GM10248 (cell line): ENCODE measurements at places on chromosomes 7 and 10.

DNA sequence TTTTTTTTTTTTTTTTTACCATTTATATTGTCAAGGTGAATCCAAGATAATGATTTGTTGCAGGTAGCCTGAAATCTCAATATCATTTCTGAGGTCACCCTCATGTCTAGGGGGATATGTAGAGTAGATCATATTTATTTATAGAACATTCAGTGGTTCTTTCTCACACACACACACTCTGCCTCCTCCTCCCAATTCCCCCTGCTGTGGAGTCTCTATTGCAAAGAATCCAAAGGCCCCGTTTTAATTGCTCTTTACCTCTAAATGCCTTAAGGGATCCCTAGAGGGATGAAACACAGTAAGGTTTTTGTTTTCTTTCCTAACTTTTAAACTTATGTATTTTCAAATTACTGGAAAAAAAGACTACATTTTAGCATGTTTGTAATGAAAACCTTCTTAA, 170.0 kb downstream of the PRKG1 start:
- DNase-seq: no peak

DNA sequence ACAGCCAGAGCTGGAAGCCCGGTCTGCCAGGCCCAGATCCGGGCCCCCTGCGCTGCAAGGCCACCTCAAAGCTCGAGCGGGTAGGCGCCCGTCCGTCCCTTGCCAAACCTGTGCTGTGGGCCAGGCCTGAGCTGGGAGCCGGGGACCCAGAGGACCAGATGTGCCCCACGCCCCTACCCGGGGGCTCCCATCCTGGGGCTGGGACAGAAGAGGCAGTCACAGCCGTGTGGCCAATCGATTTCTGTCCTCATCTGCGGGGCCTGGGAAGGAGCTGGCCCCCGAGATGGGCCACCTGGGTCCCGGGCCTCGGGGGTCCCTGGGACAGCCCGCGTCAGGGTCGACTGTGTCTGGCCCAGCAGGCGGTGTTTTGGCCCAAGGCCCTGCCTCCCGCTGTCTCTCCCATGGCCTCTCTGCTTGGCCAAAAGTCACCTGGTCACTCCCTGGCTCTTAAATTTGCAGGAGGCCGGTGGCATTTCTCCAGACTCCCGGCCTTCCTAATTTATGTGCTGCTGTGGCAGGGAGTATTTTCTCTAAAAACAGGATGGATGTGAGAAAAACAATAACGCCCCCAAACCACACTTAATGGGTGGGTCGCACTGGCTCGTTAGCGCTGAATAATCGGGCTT, 63.8 kb downstream of the UNCX start:
- DNase-seq: no peak

- no peak for DNase-seq
Observed at GRCh38 chr10:119368581-119368980, 161.2 kb downstream of the GRK5 start.

DNA sequence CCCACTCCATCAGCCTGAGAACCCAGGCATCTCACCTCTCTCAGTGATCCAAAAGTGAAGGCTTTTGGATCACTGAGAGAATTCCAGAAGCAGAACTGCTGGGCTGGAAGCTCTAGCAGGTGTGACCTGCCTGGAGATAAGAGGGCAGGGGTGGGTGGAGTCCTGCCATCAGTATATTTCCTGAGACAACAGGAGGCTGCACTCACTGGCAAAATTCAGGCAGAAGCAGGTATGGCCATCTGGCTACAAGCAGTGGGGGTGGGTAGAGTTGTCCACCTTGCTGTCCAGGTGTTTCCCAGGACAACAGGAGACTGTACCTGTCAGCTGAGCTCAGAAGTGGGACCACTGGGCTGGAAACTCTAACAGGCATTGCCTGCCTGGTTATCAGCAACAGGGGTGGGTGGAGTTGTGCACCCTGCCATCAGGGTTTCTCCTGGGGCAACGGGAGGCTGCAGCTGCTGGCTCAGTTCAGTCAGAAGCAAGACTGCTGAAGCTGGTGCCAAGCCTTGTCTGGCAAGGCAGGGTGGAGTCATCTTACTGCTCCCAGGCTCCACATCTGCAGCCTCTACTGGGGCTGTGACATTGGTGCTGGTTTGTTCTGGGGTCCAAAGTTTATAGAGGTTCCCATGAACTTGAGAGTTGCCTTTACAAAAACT, 47.2 kb upstream of the SFTPD start:
- no peak for DNase-seq

DNA sequence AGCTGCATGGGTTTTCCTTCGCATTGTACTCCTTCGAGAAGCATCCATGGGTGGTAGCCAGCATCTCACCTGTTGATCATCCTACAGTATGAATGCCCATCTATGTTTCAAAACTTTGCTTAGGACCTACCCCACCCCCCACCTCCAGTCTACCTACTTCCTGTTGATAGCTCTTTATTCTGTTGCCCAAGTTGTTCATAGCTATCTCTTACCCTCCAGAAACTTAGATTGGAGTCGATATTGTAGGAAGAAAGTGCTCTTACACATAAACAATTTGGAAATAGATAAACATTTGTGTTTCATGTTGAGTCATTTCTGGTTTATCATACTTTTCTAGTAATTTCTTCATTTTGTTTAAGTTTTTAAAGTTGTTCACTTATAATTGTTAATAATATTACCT, 90.1 kb downstream of the FAS start:
- DNase-seq: no peak

DNA sequence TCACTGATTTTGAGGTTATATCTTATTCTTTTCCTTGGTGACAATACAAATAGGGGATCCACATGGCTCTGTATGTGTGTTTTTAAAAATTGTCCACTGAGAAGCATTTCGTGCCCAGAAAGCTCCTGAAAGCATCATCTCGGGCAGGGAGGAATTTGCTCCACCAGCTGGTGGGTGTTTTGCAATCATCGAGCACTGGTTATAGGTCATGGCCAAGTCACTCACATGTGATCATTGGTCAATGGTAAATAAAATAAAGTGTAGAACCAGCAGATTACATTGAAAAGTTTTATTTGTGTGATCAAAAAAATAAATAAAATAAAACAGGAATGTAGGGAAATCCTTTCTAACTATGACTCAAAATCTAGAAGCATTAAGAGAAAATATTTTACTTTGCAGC, 23.0 kb upstream of the SNX13 start:
- no peak for DNase-seq

GRCh38 chr10:29853913-29854312, 205.5 kb downstream of the JCAD start:
- DNase-seq: no peak

GRCh38 chr10:122373721-122374120, 787 bp upstream of the PLEKHA1 start:
- no peak for DNase-seq

DNA sequence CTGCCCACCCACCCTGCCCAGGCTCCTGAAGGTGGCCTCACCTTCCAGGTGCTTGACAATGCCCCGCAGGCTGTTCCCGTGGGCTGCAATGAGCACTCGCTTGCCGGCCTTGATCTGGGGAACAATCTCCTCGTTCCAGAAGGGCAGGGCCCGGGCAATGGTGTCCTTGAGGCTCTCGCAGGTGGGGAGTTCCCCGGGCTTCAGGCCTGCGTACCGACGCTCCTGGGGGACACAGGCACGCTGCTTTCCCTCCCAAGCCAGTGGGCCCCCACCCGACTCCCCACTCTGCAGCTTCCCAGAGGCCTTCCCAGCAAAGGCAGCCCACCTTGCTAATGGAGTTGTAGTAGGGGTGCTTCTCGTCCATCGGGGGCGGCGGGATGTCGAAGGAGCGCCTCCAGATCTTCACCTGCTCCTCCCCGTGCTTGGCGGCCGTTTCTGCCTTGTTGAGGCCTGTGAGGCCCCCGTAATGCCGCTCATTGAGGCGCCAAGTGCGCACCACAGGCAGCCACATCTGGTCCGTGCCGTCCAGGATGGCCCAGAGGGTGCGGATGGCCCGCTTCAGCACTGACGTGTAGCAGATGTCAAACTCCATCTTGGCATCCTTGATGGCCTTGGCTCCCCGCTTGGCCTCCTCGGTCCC, 456 bp downstream of the PGAM2 start:
- no peak for DNase-seq

GRCh38 chr7:132430861-132431822, 145.1 kb downstream of the PLXNA4 start:
- DNase-seq: no peak

GRCh38 chr10:99620711-99621453, 643 bp upstream of the SLC25A28 start:
- DNase-seq: peak; percentile 79

DNA sequence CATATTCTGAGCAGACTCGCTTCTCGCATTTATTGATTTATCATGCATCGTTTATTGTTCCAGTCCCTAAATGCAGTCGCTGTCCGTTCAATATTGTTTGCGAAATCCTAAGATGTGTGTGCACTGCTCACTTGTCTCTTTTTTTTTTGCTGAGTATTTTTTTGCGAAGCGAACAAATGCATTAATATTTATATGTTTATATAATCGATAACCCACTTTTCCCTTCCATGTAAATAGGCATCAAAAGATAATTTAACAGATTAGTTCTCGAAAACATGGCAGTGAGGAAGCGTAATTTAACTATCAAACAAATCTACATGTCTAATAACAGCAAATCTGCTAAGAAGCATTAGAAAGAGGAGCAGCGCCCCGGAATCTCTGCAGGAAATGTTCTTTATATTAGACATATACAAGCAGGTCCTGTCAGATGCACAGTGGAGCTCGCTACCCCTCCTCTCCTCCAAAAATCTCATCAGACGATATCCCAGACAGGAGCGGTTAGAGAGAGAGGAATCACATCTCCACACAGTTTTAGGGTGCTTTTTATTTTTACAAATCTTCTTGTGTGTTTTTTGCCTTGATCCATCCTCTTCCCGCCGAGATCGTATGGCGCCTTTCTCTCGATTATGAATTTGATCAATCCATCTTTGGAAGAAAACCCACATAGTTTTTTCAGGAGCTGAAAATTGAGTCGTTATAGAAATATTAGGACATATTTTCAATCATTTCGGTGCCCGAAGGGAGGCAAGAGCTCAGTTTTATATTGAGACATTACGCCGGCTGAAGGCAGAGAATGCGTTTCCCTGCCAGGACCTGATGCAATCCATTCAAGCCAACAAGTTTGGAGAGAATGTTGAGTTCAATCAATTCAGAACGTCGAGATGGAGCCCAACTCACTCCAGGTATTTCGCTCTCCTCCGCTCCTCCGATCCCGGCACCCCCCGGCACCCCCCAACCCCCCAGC, at the start of gene ARID5B:
Gene ARID5B, plus strand, starts transcription at position 871 of the 964 bp plus-strand sequence. Its CDS starts 11 bp downstream, at position 882.
- peak; percentile 64 for DNase-seq

GRCh38 chr7:157844611-157845010, 507.8 kb downstream of the DNAJB6 start:
- DNase-seq: no peak

- DNase-seq: no peak
Observed at GRCh38 chr10:29104661-29105399, 184.0 kb upstream of the LYZL1 start.

DNA sequence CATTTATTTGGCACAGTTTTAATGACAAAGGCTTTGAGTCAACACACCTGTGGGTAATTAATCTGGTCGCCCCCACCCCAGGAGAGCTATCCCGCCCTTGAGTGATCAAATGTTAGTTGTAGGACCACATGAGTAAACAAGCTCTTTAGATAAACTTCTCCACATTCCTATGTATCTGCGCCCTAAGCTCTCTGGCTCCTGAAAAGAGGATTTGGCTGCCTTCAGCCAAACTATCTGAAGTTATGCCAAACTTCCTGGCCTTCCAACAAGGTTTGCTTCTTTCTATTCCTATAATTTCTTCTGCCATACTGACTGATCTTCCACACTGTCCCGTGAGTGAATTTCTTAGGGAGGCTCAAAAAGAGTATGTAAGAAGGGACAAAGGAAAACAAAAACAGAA, 134.2 kb downstream of the RALA start:
- no peak for DNase-seq

DNA sequence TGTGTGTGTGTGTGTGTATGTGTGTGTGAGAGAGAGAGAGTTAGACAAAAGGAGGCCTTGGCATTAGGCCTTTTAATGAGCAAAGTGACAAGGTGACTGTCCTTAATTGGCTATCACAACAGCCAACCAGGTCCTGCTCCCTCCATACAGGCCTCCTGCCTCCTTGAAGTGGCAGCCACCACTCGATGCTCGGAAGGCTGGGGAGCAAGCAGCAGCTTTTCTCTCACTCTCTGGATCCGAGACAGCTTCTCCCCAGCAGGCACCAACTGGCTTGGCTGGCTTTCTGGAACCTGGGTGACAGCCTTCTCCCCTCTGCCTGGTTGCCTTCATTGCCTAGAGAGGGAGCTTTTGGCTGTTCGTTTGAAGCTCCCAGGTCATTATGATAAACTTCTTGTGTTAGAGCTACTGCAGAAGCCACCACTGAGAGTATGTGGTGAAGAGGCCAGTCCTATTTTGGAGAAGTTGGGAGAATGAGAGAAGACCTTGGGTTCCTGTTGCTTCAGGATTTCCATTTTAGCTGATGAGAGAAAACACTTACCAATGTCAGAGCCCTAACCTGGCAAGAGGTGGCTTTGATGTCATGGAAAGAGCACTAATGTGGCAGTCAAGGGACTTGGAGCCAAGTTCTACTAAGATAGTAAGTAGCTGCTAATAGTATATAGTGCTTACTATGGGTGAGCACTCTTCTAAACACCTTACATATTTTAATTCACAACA, 37.6 kb downstream of the RPS24 start:
- no peak for DNase-seq

DNA sequence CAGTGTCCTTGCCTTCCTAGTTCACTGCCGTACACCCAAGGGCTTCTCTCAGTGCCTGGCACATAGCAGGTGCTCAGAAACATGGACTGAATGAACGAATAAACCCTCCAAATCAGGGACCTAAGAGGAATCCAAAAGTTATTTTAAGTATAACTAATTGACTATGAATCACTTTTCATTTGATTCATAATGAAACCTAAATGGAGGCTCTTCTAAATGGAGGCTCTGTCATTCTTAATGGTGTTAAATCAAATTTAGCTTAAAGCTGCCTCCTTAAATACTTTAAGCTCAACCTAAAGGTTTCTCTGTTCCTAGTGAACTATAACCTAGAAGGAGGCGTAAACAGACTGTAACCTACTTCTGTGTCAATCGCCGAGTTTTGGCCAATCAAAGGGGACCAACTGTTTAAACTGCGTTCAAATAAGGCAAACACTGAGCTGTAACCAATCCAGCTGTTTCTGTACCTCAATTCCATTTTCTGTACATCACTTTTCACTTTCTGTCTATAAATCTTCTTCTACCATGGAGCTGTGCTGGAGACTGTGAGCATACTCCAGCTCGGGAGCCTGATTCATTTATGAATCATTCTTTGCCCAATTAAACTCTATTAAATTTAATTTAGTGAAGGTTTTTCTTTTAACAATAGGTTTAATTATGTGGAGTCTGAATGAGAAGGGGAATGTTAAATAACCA, 11.0 kb downstream of the PYROXD2 start:
- no peak for DNase-seq

DNA sequence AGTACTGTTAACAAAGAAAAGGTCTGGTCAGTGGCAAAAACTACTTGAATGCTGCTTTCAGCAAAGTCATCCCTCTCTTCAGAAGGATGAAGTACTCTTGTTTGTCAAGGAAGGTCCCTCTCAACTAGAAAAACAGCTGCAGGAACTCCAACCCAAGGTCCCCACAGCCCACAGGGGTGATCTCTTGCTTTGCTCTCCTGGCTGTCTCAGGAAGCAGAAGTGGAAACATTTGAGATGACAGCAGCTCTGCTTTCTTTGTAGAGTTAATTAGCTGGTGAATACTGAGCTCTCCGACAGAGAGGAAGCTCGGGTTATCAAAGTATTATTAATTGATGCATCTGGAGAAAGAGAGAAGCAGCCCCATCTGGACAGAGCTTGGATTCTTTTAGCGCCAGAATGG, 25.4 kb upstream of the LRGUK start:
- DNase-seq: no peak
